ENCODE measurements at places on chromosomes 7 and 10.

DNA sequence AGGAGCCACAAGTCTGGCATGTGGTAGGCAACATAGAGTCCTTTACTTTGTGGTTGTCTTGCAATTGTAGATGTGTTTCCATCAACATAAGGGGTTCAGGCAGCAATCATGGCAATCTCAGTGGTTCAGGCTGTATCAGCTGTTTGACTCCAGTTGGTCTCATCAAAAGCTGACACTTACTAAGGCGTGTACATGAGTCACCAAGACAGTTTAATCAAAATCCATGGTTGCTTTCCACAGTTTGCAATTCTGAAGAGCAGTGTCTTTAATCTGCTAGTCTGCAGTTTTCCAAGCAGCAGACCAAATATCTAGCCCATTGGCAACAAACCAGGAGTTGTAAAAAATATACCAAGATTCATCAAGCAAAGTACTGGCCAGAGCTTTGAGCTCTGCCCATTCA, 210.2 kb downstream of the MDFIC start:
- no peak for DNase-seq

DNA sequence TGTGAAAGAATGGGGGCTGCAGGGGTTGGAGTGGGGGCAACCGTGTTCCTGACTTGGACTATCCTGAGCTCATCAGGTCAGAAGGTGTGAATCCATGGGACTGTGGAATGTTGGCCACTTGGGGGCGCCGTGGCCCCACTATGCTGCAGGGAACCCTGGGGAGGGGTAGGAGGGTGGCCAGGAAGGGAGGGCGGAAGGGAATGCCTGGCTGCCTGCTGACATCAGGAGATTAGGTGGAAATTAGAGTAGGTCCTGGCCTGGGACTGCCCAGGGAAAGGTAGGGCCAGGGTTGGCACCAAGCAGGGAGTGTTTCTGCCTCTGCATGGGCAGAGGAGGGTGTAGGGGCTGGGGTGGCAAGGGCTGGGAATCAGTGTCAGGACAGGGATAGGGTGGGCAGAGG, 65.8 kb upstream of the PRSS58 start:
- DNase-seq: peak; percentile 36

DNA sequence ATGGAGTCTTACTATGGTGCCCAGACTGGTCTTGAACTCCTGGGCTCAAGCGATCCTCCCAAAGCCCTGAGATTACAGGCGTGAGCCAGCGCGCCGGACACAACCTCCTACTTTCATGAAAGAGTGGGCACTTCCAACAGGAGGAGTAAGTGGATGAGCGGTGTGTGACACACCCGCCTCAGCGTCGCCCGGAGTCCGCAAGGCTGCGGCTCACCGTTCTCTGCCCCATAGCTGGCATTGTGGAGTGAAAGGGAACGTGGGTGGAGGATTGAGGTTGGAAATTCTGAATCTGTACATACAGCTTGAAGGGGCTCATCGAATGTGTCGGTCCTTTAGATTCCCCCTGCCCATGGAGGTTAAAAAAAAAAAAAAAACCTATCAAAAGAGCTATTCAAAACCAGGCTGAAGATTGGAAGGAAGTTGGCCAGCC, 524 bp upstream of the PRXL2A start:
- peak; percentile 9 for DNase-seq

GRCh38 chr7:37765872-37766525, 82.4 kb upstream of the NME8 start:
- no peak for DNase-seq

DNA sequence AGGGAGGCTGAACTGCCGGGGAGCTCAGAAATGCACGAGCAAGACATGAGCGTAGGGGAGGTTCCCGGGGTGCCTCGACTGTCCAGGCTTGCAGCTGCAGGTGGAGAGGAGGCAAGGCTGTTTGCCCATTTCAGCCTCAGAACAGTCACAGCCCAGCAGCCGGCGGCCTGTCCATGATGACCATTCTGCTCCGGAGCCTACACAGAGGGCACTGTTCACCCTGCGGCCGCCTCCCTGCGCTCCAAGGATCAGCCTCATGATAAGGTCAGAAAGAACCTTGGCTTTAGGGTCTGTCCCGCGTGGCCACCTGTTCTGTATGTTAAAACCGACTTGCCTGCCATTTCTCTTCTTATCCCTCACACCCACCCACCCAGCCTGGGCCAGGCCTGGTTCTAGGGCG, 21.9 kb upstream of the CFAP46 start:
- DNase-seq: no peak

DNA sequence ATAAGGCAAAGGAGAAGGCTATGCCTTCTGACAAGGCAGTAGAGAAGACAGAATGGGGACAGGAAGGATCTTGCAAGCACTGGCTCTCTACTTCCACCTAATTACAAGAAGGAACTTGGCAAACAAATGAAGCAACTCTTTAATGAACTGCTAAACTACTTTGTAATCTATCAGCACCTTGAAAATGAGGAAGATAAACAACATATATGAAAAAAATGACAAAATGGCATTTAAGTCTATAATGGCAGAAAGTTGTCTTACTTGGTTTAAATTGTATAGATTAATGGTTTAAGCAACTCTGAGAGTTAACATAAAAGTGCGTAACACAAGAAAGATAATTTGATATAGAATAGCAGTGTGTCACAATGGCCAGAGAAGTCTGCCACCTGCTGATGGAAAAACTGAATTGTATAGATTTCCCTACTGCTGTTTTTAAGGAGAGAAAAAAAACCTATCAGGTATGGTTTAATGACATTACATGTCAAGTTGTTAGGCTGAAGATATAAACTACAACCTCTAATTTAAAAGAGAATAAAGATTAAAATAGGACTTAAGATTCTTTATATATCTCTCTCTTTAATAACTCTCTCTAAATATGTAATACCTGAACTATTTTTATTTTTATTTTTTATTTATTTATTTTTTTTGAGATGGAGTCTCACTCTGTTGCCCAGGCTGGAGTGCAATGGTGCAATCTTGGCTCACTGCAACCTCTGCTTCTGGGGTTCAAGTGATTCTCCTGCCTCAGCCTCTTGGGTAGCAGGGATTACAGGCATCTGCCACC, 11.8 kb downstream of the NT5C3A start:
- DNase-seq: peak; percentile 61

GRCh38 chr10:112955582-112956421, 5.8 kb downstream of the TCF7L2 start:
- peak; percentile 86 for DNase-seq

DNA sequence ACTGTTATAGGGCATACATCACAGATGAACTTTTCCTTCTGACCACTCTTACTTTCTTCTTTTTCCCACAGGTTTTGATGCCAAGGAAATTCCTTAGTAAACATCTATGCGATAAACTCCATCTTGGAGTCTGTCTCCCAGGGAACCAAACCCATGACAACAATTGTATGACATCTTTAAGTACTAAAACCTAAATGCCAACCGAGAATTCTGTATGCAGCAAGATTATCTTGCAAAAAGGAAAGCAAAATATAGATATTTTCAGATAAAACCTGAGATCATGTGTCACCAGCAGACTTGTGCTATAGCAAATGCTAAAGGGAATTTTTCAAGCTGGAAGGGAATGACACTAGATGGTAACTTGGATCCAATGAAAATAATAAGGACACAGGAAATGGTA, 22.0 kb upstream of the BEND7 start:
- DNase-seq: no peak

- DNase-seq: peak; percentile 90
Observed at GRCh38 chr7:100545360-100546128, 6.5 kb downstream of the AGFG2 start.

DNA sequence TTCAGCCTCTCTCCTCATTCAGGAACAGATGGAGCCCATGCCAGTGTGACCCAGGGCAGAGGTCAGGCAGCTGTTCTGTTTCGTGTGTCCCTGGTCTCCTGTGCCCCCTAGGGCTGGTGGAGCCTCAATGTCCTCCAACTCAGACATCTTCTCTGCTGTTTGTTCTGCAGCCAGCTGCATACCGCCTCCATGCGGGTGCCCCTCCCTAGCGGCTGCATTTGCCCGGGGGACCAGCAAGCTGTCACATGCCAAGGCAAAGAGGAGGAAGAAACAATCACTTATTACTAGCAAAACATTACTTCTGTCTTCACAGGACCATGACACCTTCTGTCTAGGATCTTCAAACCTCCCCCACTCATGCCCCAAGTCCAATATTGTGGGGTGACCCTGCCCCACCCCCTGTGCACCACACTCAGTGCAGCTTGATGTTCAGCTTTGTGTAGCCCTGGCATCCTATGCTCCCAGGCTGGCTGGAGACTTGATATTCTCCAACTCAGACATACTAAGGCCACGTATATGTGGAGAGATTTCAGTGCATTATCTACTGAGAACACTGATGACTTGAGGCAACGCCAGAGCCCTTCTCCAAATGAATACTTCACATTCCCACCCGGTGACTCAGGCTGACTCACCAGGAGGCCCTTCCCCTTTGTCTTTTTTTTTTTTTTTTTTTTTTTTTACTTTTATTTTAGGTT, 188.9 kb downstream of the SKIDA1 start:
- DNase-seq: peak; percentile 95

DNA sequence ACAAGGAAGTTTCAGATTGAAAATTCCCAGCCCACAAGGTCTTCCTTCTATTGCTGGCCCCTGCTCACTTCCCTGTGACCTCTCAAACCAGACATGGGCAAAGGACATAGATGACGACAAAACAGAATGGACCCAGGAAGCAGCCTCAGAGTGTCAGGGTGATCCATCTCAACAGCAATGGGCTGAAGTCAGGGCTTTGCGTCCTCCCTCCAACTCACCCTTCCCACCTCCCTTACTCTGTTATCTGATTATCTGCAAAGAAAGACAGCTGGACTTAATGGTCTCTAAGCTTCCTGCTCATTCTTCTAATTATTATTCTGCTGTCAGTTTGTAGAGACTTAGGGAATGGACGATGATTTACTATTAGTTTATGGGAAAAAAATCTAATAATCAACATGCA, 115.9 kb downstream of the PIP4K2A start:
- DNase-seq: no peak

GRCh38 chr10:46522295-46523118, 34.0 kb downstream of the GPRIN2 start:
- DNase-seq: no peak

- no peak for DNase-seq
Observed at GRCh38 chr7:95201727-95202126, 122.6 kb downstream of the PON1 start.

DNA sequence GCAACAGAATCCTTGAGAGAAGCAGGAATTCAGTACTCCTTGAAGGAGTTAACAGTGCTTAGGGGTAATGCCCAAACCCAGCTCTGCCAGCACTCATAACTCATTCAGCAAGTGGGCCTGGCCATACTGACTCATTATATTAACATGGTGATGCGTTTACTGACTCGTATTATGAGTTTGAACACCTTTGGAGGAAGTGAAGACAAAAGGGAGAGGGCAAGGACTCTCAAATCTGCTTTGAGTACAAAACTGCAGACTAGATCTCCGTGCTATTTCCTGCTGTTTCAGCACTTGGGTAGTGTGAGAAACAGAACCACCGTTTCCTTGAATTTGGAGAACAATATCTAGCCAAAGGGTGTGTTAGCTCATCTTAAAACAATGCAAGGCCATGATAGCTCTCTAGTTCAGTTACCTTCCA, 30.8 kb downstream of the SLC16A9 start:
- DNase-seq: peak; percentile 40

- DNase-seq: no peak
Observed at GRCh38 chr7:125465527-125465926, 535.9 kb upstream of the POT1 start.

DNA sequence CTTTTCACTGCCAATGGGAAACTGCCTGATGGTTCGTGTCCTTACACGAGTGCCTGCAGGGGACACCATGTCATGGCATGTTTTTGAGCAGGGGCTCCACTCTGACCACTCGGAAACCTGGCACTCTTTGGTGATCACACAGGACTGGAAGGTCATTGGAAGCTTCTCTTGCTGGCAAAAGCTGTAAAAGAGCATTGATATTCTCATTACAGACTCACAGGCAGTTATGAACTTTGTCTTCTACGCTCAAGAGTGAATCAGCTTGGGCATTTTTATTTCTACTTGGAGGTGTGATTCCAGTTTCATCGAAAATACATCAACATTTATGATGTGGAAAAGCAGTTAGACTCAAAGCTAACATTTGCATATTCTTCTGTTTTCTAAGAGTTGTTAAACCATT, 238.7 kb downstream of the THSD7A start:
- DNase-seq: no peak

DNA sequence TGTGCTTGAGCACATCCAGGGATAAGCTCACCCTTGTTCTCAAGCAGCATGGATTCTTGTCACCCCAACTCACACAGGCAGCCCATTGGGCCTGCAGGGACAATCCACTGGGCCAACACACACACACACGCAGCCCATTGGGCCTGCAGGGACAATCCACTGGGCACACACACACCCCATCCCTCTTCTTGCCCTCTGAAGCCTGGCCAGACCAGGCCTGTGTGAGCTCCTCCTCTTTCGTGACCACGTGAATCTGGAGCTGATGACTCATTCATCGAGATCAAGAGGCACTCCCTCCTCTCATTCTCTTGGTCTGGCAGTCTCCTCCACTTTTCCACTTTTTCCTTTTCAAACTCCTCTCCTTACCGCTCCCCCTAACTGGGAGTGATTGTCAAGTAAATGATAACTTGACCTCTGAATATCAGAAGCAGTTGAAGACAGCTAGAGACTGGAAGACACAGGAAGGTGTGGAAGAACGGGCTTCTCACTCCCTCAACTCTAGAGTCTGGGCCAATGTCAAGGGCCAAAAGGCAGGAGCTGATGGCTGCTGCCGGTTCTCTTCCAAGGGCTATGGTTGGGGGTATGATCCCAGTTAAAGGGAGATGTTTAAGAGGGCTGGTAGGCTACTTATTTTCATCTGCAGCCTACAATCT, 89.7 kb downstream of the HIPK2 start:
- peak; percentile 49 for DNase-seq

- no peak for DNase-seq
Observed at GRCh38 chr10:11988924-11989323, 53.7 kb downstream of the UPF2 start.

- DNase-seq: no peak
Observed at GRCh38 chr7:77528368-77528767, 8.7 kb upstream of the PTPN12 start.

DNA sequence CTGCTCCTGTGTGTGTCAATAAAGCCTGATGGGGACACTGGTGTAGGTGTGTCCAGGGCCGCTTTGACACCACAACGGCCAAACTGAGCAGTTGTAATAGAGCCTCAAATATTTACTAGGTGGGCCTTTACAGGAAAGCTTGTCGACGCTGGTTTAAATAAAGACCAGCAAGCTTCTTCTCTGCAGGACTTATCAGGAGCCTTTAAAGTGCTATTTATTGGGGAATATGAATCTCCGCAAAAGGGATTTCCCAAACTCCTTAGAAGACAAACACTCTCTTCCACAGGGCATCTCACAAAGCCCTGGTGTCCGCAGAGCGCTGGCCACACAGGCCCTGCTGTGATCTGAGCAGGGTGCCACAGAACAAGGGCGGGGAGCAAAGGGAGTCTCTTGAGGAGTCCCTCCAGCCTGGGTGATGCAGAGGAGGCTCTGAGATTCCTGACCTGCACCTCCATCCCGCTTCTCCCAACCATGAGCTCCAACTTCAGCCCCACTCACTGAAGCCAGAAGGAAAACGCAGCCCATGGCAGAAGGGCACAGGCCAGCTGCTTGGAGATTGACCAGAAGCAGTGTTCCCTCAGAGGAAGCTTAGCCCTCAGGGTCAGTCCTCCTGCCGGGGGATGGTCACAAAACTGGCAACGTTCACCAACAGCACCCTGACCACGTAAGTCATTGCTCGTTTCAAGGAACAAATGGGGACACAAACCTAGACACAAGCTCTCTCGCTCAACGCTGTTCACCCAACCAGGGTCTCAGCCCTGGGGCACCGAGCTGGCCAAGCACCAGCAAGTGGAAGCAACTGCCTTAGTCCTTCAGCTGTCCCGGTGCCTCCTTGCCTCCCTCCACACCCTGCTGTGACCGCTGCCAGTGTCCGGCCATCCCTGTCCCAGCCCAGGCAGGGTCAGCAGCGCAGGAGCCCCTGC, 129.5 kb downstream of the OAT start:
- DNase-seq: no peak
